GOT3 (cell line): ENCODE measurements at places on chromosomes 3 and 15.

DNA sequence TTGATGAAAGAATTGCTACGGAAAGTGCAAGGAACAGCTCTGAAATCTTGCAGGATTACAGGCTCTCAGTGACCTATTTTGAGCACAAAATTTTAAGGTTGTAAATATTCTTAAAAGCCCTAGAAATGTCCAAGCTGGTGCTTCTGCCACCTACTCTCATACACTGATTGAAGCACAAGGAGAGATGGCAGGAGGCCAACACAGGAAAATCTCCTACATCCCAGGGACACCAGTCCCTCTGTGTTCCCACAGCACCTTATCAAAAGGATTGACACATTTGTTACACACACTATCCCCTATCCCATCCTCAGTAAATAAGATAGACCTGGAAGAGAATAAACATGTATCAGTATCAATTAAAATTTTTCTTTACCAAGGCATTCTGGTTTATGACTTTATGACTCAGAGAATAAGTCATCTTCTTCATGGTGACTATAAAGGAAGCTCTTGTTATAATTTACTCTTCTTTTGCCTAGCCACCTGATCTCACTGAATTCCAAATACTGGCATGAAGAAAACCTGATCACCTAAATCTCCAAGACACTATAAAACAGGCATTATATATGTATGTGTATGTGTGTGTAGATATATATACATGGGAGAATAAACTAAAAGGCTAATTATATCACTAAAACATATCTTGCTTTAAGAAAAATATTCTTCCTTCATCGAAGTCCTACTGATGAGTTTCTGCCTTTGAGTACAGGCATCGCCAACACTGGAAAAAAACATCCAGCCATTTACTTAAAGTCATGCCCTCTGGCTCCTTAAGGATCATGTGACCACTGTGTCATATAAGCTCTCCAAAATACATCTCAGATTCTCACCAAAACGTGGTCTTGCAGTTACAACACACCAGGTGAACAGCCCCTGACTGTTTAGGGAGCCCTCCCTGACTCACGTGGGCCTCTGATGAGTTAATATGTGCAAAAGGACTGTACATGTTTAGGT lies 208.1 kb upstream of the NR2F2 start:
- DNase-seq, result no peak

- no peak for DNase-seq
Observed at GRCh38 chr15:68791431-68792283, 29.0 kb downstream of the ANP32A start.

GRCh38 chr15:67458331-67459029 lies 62.5 kb upstream of the C15orf61 start:
- DNase-seq, result no peak

GRCh38 chr15:61743345-61743909 lies 316.8 kb downstream of the VPS13C start:
- DNase-seq, result no peak

GRCh38 chr15:34179234-34179633 lies 30.7 kb downstream of the KATNBL1 start:
- no peak for DNase-seq

DNA sequence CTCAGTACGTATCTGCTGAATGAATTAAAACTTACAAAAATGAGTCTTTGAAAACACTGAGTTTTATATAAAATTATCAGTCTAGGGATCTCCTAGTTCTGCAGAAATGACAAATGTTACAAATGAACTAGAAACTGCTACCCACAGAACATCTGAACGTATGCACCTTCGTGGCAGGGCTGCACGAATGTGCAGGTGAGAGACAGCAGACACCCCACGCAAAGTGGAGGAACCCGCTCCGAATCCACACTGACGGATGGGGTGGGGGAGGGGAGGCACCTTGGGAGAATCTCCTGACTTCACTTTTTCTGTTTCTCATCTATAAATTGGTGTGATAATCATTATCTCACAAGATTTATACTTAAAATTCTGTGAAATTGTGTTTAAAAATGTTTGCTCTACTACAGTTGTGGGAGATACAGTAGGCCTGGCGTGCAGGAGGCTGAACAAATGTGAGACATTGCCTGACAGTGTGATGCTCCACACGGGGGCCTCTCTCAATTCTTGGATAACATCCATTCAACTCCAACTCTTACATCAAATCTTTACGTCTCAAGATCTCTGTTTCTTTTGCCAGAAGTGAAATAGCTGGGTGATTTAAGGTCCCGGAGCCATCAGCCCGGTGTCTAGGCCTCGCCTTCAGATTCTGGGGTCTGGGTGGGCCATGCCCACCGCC lies 86.9 kb downstream of the ATP10A start:
- DNase-seq, result no peak

DNA sequence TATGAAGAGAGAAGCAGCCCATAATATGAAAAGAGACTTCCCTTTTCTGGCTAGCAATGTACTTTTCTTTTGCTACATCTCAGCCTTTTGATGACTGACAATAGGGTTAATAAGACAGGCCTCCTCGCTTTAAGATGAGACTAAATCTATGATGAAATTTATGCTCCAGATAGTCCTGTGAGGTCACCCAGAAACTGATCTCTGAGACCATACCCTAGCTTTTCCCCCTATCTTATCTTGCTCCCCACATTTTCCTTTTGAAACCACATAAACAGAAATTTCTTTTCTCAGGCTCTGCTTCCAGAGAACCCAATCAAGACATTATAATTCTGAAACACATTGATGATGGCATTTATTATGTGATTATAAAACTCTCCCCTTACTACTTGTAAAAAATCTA lies 168.8 kb upstream of the CADM2 start:
- DNase-seq, result no peak

- no peak for DNase-seq
Observed at GRCh38 chr3:13715961-13716360, 163.9 kb downstream of the WNT7A start.

GRCh38 chr3:139897759-139898158 lies 37.2 kb upstream of the CLSTN2 start:
- DNase-seq, result no peak

GRCh38 chr15:25862472-25863110 lies 536 bp downstream of the ATP10A start:
- no peak for DNase-seq

DNA sequence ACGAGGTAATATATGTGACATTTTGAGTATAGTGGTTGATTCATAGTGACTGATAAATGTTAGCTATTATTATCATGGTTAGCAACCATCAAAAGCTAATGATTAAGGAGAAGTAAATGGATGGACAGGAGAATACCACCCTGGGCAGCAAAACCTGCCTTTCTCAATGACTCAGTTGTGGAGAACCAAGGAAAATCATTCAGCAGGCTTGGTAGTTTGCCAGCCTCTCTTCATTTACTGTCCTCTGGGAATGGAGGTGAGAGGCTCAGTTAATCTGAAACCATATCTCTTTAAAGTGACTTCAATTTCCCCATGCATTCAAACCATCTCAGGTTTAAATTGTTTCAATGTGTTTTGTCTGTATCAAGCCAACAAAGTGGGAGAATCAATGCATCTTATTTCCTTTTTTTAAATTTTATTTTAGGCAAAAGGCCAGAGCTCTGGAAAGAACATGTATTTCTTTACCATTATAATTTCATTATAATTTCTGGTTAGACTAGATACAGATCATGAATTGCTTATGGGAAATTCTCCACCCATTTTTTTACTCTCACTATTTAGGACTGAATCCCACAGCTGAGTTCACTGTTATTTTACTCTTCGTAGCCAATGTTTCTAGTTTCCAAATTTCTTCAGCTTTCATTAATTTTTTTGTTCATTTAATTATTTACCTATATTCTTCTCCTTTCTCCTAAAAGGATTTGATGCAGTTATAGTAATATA lies 2.7 kb downstream of the TM4SF18 start:
- no peak for DNase-seq

DNA sequence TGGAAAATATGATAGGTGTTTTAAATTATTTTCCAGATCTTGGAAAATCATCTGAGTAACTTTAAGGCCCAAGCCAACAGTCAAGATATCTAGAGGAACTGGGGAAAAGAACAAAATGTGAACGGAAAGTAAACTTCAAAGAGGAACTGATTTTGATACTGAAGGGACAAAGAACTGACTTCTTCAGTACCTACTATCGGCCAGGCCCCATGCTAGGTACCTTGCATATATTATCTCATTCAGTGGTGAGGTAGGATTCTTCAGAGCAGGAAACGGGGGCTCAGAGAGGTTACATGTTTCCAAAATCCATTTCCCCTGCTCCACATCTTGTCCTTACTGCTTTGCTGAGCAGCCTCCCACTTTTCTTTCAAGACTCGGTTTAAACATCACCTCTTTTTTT lies 9.8 kb upstream of the ZNF710 start:
- DNase-seq, result no peak

GRCh38 chr3:50238549-50239026 lies 2.6 kb downstream of the GNAI2 start:
- no peak for DNase-seq
